ENCODE measurements at places on chromosomes 1 and 21.

DNA sequence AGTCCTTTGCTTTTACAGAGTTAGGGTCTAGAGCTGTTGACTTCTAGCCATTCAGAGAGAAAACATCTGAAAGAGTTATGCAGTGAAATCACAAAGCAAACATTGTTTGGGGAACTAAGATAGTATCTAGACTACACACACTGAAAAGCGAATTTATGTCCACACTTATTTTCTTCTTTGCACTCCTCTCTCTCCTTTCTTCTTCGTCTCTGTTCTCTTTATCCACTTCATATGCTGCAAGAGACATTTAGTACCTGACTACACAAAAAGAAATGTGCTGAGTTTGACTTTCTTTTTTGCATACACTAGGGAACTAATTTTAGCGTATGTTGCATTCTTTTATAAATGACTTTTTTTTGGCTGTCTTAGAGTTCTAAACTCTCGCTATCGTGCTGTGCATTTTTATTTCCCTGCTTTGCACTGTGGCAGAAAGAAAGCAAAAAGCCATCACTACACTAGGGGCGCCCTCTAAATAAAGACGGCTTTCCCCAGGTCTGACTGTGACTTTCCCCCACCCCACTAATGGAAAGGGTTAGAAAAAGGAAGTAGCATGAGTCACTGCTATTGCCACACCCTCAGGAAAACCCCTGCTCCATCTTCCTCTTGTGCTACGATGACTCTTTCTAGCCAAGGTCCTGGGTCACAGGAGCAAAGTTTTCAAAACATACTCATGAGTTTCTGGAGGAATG lies 65.7 kb downstream of the MAP3K7CL start:
- peak; percentile 81 for DNase-seq

DNA sequence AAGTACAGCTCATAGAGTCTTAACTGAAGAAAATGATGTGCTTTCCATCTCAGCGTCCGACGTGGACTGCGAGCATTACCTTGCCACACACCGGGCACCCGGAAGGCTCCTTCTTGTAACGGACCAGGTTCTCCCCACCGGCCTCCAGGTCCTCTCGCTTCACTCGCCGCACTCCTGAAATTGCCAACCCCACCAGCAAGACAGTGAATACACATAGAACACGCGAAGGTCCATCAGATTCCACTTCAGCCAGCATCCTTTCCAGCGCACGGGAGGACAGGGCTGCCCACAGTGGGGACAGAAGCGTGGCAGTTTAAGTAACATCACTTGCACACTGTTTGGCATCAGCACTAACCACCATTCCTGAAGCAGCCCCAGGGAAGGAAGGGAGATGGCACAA lies 53.3 kb downstream of the PRDM15 start:
- no peak for DNase-seq

GRCh38 chr1:22245100-22245650 lies 102.3 kb upstream of the WNT4 start:
- no peak for DNase-seq

- DNase-seq, result no peak
Measured at GRCh38 chr21:40841524-40842196, 5.3 kb downstream of the DSCAM start.

DNA sequence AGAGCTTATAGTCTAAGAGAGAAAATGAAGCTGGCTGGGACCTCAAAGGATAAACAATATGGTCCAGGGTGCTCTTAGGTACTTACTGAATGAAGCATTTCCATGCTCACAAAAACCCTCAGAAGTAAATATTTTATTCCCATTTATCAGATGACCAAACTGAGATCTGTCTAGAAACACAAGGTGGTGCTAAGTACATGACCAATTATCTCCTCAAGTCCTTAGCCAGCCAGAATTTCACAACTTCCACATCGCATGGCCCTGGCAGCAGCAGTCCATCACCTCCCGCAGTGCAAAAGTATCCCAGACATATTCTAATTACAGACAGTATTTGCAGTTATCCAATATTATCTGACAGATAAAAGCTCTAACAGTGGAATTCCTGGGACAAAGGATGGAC lies 321.7 kb upstream of the PROX1 start:
- no peak for DNase-seq

DNA sequence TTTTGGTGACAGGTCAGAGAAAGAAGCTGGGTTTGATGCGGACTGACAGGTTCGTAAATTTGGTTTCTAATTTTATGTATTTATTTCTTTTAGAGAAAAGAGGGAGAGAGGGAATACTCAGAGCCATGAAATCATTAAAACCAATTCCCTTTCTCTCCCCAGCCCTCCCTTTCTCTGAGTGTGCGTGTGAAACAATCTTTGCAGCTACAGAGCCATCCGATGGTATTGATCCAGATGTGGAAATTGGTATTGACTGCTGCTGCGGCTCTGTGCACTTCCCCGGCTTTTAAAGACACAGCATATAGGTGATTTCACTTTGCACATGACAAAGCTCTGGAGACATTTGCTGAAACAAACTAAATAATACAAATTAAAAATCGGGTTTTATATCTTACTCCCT lies 42.4 kb upstream of the PBX1 start:
- DNase-seq, result no peak

DNA sequence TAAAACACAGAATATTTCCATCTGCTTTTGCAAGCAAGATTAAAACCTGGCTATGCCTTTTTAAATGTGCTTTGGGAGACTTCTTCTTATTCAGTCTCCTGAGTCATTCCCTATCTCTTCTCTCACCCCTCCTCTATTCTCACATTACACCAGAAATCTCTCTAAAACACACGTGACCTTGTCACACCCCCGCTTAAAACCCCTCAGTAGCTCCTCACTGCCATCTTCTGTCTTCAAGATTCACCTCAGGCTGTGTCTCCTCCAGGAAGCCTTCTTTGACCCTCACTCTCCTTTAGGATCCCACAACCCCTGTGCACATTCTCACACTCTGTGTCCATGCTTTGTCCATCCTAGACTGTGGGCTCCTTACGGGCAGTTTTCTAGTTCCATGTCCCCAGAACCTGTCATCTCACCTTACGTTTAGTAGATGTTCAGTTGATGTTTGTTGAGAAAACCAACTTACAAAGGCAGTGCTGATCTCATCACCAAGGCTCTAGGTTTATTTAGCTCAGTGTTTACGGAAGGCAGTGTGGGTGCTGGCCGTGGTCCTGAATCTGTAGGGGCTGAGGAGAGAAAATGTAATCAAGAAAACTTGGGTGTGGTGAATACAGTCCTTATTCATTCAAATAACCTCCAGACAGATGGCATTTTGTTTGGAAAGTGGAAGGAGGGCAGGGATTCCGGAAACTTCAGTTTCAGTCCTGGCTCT lies 143.5 kb downstream of the DMRTA2 start:
- no peak for DNase-seq

DNA sequence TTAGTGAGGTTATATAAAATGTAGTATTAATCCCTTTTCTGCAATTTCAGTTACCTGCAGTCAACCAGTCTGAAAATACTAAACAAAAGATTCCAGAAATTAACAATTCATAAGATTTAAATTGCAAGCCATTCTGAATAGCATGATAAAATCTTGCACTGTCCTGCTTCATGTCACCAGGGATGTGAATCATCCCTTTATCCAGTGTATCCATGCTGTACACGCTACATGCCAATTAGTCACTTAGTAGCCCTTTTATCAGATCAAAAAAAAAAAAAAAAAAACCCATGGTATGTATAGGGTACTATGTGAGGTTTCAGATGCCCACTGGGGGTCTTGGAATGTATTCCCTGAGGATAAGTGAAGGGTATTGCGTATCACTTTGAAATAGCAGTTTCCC lies 191.3 kb upstream of the HP1BP3 start:
- no peak for DNase-seq

GRCh38 chr1:201167041-201167991 lies 13.0 kb upstream of the TMEM9 start:
- no peak for DNase-seq

- DNase-seq, result no peak
Measured at GRCh38 chr21:32360401-32360975, 32.3 kb downstream of the URB1 start.

DNA sequence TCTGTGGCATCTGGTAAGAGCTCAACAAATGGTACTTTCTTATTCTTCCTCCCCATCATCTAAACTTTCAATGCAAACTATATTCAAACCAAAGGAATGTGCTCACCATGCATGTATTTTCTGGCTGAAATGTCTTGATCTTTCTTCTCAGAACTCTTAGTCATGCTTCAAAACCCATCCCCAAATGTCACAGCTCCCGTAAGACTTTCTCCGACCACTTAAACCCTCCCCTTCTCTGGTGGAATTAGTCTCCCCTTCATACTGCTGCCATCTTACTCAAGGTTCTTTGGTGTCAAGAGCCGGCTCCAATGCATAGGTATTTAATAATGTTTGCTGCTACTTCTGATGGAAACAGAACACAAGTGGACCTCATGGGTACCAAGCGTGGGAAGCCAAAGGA lies 538.1 kb downstream of the MATN1 start:
- no peak for DNase-seq

- DNase-seq, result peak; percentile 19
Measured at GRCh38 chr1:153509729-153510354, 25.9 kb downstream of the S100A6 start.

GRCh38 chr1:201537467-201537866 lies 1.5 kb upstream of the NAV1 start:
- DNase-seq, result no peak

DNA sequence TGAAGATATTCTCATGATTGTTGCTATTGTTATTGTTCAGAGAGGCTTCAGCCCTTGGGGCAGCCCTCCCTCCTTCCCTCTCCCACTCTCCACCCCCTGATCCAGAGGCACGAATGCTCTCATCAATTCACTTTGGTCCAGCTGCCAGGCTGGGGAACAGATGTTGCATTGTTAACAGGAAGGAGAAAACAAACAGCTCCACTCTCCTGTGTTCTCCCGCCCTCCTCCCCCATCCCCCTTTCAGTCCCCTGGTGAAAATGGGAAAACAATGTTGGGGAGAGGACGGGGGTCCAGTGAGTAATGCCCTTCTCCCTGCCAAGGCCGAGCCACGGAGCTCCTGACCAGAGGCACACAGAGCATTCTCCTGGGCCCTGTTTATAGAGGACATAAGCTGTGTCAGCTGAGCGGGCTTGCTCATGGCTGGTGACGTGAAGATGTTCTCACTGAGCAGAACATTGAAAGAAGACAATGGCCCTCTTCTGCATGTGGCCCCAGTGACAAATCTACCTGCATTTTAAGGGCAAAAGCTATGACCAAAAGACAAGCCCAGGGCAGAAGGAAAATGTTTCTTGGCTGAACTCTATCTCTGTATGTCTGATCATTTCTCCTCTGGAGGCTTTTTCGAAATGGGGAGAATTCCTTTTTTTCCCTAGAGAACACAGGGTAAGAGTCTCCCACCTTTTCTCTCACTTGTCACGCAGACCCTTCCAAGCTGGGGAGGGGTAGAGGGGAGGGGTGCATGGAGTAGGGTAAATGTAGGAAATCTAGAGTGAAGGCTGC lies 111.7 kb downstream of the GLUL start:
- DNase-seq, result no peak

GRCh38 chr1:92910081-92910480 lies 51.2 kb downstream of the DIPK1A start:
- no peak for DNase-seq

DNA sequence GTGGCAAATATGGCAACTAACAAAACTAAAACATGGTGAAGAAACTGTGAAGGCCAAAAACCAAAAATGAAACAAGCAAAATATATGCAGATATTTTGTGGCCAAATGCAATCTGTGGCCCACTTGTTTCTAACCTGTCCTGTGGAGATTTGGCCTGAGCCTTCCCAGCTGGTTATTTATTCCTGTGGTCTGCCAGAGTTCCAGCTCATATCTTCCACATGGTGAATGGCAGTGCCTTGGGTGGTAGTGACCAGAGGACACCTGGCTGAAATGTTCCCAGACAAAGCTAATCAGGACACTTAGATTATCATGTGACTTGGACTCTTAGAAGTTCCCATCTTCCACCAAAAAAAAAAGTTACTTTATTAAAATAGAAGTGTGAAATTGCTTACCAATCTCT lies 39.7 kb downstream of the RNASEL start:
- DNase-seq, result no peak

DNA sequence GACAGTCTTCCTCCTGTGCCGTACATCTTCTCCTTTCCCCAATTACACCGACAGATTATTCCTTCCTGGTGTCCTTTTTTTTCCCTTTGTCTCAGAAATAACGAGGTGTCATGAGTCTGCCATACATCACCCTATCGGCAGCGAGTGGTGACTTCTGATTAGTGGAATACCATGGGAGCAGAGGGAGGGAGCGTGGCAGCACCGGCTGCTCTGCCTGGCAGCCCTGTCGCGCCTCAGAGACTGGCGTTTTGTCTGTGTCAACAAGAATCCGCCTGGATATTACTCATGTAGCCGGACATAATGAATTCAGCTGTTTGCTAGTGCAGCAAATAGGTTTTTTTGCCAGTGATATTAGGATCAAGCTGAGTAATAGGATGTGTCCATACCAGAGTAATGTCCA lies 51.8 kb downstream of the UTP25 start:
- DNase-seq, result no peak

DNA sequence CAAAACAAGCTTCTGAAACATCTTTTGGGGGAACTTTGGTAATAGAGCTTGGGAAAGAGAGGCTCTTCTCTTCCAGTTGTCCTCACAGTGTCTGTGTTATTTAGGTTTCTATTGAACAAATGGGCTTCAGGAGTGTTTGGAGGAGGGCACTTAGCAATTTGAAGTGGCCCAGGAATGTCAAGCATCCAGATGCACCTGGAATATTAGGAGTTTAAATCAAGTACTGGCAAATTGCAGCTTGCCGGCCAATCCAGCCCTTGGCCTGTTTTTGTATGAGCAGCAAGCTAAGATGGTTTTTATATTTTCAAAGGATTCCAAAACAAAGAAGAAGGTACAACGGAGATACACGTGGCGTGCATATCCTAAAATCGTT lies 94.7 kb downstream of the CCDC185 start:
- no peak for DNase-seq

GRCh38 chr1:196400478-196401451 lies 207.5 kb downstream of the KCNT2 start:
- no peak for DNase-seq

Data from naive B cell (primary cell).